Subcutaneous adipose tissue (tissue), 4 donors: ENCODE measurements at places on chromosomes 1 and 21. TPM values are rescaled to one million over a fixed set of nuclear protein-coding genes. Genes with fewer than 3 reads are reported as not detected.

SLC45A1 gene
- total RNA-seq: 1.3 TPM

CCDC185 gene
- not detected for total RNA-seq

SAMSN1 gene
- total RNA-seq: 4.9 TPM

TCHH gene
- 2.1 TPM for total RNA-seq

RGS5 gene
- 180 TPM for total RNA-seq

SNX7 gene
- total RNA-seq: 27.2 TPM

CLEC20A gene
- total RNA-seq: not detected

UBXN10 gene
- 0.68 TPM for total RNA-seq
